ENCODE measurements at places on chromosomes 7 and 10. TPM values are rescaled to one million over a fixed set of nuclear protein-coding genes. Genes with fewer than 3 reads are reported as not detected.

Gene INHBA
- total RNA-seq = 4.7 TPM

Gene JAKMIP3
- total RNA-seq = under 0.01 TPM

Gene TRPV5
- total RNA-seq = not detected

Gene CHAT
- not detected for total RNA-seq

Gene CLCN1
- total RNA-seq = 4.7 TPM

Gene BTBD16
- not detected for total RNA-seq

Gene LDB3
- 87.7 TPM for total RNA-seq

Gene BAG3
- total RNA-seq = 4.7 TPM

Gene SUGCT
- total RNA-seq = 12.0 TPM

Gene IGFBP3
- 112 TPM for total RNA-seq

Gene ATP5F1C
- total RNA-seq = 295 TPM

Gene PSPH
- 13.6 TPM for total RNA-seq

Gene NAMPT
- 28.2 TPM for total RNA-seq

Gene CYP2C18
- not detected for total RNA-seq

Gene GPR26
- not detected for total RNA-seq

Gene AOAH
- 5.2 TPM for total RNA-seq

Gene NOLC1
- 26.6 TPM for total RNA-seq

Gene OR6B1
- not detected for total RNA-seq

Gene MDFIC
- total RNA-seq = 20.9 TPM

Gene GDF2
- not detected for total RNA-seq

Gene CDK1
- total RNA-seq = 17.2 TPM

Gene DDX50
- total RNA-seq = 42.3 TPM

Gene FGL2
- total RNA-seq = 32.4 TPM

Gene SORCS3
- 0.52 TPM for total RNA-seq

Gene ABCF2
- 20.9 TPM for total RNA-seq

Gene CUBN
- 4.2 TPM for total RNA-seq

Gene GDF10
- 1.0 TPM for total RNA-seq

Gene PLPP4
- 0.52 TPM for total RNA-seq

Gene MPP7
- 5.7 TPM for total RNA-seq

Gene ASB10
- total RNA-seq = 3.7 TPM

Gene CLDN12
- total RNA-seq = 15.7 TPM

Gene MEOX2
- 44.9 TPM for total RNA-seq

Gene PHYHIPL
- 0.52 TPM for total RNA-seq

Gene UNCX
- total RNA-seq = not detected
